ENCODE measurements at places on chromosomes 1 and 21.
A peak's percentile ranks its signal among the peaks of the same experiment; 100 is the strongest.

- peak; percentile 22 for DNase-seq
Measured at GRCh38 chr1:83497563-83497962, 501.4 kb downstream of the TTLL7 start.

GRCh38 chr1:94676686-94677085, 135.1 kb upstream of the F3 start:
- DNase-seq, result no peak

- DNase-seq, result no peak
Measured at GRCh38 chr1:36752431-36752830, 269.7 kb upstream of the CSF3R start.

GRCh38 chr21:17679002-17679600, 66.4 kb upstream of the BTG3 start:
- DNase-seq, result peak; percentile 59

DNA sequence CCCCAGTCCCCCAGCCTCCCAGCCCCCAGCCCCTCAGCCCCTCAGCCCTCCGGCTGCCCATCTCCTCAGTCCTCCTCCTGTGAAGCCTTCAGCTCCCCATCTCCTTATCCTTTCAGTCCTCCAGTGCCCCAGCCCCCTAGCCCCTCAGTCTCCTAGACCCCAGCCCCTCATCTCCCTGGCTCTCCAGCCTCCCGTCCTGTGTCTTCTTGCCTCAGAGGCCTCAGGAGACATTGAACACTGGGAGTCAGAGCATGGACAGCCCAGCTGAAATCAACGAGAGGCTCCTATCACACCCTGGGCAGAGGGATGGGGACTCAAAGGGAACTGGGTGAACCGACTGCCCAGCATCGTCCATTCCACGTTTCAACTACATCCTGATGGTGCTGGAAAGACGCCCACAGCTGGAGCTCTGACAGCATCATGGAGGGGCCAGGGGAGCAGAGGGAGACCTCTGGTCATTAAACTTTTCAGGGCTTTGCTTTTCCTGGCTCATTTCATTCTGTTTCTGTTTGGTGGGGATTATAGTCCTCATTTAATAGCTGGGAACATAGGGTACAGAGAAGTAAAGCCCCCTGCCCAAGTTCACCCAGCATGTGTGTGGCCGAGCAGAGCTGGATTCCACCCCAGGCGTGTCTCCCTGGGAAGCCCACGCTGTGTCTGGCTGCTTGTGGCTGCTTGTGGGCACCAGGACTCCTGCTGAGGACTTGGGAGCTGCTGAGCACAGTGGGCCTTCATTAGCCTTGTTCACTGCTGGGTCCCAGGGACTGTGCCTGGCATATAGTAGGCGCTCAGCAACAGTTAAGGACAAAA, 396.7 kb downstream of the PTPRU start:
- DNase-seq, result no peak

DNA sequence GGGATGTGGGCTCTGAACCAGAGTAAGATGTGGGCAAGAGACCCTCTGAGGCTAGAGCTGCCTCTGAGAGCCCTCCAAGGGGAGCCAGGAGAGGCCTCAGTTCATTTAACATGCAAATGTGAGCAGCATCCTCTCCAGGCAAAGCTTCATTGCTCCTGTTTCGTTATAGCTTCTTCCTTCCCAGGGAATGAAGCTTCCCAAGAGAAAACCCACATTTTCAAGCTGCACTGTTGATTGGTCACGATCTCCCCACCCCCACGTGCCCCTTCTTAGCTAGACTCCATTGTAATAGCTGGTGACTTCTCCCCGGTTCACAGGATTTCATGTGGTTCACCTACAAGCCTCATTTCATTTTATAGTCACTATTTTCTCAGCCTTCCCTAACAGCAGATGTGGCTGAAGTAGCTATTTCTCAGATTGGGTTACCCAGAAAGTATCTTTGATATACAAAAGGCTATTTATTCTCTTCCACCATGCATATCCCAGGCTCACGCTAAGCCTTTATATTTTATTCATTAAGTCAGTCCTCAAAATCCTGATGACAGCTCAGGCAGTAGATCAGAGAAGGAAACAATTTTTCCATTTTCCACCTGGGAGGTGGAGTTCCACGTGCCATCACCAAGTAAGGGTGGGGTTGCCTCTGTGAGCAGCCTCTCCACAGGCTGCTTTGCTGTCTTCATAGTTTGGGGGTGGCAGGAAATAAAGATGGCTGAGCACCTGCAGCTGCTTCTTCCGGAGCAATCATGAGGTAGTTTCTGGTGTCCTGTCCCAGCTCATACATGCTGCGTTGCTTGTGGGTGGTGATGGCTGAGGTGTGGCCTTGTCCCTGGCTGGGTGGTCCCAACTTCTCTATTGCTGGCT, 178.3 kb upstream of the RAB4A start:
- no peak for DNase-seq

GRCh38 chr1:201958348-201958747, 3.0 kb downstream of the TIMM17A start:
- DNase-seq, result no peak

GRCh38 chr1:6486433-6487011, 4.9 kb downstream of the PLEKHG5 start:
- DNase-seq, result peak; percentile 84

DNA sequence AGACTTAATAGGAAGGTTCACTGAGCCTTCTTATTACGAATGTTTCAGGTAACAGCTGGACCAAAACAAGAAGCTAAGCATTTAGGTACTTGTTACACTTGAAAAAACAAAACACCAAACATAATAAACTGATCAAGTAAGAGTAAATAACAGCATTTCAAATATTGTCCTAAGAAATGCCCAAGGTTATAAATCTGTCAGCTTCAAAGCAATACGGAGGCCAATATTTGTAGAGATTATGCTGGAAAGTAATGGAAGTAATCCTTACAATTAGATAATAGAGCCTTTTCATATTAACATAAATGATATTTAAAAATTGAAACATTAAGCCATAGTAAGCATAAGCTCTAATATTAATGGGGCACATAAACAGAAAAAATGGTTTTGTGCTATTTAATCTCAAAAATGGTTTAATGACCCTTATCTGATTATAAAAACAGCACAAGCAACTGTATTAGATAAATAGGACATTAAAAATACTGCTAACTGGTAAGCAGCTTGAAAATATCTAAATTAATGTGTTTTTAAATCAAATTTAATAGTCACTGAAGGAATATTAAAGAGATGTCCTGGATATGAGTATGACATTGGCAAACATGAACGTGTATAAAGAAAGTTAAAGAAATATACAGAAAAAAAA, 43.0 kb upstream of the USH2A start:
- DNase-seq, result no peak

- no peak for DNase-seq
Measured at GRCh38 chr1:200042119-200042551, 14.6 kb downstream of the NR5A2 start.

DNA sequence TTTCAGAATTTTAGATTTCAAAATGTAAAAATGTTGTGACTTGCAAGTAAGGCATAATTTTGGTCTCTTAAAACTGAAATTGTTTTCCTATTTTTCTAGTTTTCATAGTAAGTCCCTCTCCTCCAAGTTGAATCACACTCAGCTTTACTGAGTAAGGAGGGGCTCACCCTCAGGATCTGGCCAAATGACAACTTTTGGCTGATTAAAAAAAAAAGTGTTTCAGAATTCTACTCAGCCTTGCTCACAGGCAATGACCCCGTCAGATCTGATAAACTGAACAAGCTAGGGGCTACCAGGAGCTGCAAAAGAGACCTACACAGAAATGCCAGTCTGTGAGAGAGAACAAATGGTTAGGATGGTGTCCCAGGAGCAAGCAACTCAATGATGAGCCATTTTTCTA, 159.8 kb downstream of the PBX1 start:
- DNase-seq, result peak; percentile 35

- no peak for DNase-seq
Measured at GRCh38 chr1:168150283-168150682, 13.6 kb upstream of the GPR161 start.

DNA sequence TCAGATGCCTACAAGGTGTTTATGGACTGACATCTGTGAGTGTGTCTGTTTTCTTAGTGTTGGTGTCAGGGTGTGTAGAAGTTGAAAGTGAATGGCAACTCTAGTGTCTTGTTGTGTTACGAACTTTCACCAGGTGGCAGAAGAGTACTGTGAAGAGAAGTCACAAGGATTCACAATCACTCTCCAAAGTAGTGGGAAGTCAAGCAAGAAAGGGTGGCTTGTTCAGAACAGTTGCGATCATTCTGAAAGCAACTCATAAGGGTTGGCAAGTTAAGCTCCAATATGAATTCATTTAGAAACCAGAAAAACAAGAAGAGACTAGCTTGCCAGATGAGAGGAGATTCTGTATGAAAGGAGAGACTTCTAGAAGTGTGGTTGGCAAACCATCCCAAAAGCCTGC, 86.1 kb downstream of the FASLG start:
- peak; percentile 76 for DNase-seq

DNA sequence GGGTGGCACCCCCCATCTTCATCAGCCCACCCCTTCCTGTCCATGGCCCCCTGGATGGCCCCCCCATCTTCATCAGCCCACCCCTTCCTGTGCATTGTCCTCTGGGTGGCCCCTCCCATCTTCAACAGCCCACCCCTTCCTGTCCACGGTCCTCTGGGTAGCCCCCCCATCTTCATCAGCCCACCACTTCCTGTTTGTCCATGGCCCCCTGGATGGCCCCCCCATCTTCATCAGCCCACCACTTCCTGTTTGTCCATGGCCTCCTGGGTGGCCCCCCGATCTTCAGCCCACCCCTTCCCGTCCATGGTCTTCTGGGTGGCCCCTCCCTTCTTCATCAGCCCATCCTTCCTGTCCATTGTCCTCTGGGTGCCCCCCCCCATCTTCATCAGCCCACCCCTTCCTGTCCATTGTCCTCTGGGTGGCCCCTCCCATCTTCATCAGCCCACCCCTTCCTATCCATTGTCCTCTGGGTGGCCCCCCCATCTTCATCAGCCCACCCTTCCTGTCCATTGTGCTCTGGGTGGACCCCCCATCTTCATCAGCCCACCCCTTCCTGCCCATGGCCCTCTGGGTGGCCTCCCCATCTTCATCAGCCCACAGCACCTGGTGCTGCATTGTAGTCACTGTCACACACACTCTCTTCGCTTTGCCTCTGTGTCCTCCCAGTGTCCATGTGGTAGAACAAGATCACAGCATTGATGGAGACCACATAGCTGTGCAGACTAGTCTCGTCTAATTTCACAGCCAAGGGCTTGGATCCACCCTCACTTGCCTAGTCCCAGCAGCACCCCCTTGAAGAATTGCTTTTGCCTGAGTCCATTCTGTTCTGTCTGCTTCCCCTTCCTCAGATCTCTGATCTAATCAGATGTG, 95.9 kb downstream of the PCBP3 start:
- no peak for DNase-seq

DNA sequence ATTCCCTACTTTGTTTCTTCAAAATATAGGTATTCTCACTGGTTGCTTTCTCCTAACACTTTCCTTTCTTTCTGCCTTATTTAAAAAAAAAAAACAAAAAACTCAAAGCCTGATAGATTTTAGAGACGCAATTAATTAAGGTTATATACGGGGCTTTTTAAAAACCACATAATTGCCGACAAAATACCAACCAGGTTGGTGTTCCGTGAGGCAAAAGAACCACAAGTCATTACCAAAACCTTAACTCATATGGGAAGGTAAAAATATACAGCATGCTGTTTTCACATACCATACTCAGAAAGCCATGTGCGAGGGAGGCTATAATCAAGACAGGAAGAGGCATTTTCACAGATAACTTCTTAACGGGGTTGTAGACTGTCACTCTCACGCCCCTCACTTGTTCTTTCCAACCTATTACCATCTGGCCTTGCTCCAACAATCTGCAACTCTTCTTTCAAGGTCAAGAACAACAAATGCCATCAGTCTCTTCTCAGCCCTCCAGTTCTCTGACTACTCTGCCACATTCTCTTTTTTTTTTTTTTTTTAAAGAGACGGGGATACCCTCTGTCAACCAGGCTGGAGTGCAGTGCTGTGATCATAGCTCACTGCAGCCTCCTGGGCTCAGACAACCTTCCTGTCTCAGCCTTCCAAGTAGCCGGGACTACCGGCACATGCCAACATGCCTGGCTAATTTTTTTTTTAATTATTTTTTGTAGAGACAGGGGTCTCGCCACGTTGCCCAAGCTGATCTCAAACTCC, 102.6 kb downstream of the APP start:
- DNase-seq, result no peak

DNA sequence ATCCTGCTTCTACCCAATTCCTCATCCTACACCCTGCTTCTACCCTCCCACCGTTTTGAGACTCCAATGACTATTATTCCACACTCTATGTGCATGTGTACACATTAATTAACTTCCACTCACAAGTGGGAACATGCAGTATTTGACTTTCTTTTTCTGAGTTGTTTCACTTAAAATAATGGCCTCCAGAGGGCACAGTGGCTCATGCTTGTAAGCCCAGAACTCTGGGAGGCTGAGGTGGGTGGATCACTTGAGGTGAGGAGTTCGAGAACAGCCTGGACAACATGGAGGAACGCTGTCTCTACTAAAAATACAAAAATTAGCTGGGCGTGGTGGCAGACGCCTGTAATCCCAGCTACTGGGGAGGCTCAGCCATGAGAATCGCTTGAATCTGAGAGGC, 464.8 kb downstream of the PTBP2 start:
- DNase-seq, result peak; percentile 9

GRCh38 chr1:220726634-220727033, 21.5 kb upstream of the MTARC2 start:
- DNase-seq, result no peak

DNA sequence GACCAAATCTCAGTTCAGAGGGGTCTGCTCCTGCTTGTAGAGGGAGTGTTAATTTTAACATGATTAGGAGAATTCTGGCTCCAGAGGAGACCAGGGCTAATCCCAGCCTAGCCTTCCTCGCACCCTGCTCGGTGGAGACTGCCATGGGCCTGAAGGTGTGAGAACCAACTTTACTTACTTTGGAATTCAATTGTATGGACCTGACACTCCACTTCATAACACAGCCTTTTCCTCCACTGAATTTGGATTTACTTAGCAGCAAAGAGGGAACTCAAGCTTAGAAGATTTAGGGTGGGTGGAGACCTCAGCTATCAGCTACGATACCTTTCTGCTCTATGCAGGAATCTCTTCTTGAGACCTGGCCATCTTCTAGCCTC, 11.5 kb downstream of the PLXNA2 start:
- DNase-seq, result no peak

DNA sequence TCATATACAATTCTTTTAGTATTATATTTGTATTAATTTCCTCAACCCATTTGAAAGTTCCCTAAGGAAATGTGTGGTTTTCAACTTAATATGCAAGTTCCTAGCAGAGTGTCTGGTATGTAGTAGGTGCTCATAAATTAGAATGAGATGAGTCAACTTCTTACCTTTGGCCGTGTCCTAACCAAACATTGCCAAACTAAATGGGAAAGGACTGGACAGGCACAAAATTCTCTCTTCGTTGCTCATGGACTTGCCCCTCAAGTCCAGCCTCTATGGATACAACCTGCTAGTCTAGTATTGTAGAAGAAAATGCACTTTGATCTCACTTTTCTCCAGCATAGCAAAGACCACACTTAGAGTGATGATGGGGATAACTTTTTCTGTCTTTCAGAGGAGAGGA, 11.6 kb upstream of the MRPS14 start:
- no peak for DNase-seq

DNA sequence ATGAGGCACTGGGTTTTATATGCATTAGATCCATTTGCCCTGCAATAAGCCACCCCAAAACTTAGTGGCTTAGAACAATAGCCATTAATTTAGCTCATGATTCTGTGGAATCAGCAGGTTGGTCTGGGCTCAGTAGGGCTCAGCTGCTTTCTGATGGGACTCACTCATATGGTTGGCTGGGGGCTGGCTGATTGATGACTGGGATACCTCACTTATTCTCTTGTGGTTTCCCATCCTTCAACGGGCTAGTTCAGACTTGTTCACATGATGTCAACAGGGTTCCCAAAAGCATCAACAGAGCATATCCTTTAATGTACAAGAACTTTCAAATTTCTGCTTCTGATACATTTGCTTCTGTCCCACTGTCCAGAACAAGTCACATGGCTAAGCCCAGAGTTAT, 43.2 kb downstream of the DNM3 start:
- no peak for DNase-seq

Data from fibroblast of skin of scalp (primary cell).